ENCODE measurements at places on chromosomes 6 and 20.

DNA sequence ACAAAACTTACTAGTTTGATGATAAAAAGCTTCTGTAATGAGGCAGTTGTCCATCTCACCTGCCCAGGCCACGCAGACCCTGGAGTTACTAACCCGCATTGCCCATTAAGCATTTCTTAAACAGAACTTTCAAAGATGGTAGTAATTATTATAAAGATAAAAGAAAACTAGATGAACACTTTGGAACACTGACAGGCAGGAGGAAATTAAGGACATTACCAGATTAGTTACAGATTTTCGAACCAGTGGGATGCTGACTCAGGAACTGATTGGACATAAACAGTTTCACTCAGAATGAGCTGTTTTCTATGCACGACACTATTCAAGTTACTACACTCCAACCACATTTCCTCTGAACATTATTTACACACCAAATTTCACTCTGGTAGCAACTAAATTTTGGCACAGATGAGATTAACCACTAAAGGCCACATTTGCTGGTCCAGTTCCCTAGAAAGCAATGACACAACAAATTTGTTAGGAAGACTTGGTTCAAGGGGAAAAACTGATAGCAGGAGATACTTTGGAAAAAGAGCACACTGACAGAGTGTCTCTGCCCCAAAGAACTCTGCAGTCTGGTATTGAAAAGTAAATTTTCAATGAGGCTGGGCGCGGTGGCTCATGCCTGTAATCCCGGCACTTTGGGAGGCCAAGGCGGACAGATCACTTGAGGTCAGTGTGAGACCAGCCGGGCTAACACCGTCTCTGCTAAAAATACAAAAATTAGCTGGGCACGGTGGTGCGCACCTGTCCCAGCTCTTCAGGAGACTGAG, 3.0 kb downstream of the ROMO1 start:
- no peak for DNase-seq

DNA sequence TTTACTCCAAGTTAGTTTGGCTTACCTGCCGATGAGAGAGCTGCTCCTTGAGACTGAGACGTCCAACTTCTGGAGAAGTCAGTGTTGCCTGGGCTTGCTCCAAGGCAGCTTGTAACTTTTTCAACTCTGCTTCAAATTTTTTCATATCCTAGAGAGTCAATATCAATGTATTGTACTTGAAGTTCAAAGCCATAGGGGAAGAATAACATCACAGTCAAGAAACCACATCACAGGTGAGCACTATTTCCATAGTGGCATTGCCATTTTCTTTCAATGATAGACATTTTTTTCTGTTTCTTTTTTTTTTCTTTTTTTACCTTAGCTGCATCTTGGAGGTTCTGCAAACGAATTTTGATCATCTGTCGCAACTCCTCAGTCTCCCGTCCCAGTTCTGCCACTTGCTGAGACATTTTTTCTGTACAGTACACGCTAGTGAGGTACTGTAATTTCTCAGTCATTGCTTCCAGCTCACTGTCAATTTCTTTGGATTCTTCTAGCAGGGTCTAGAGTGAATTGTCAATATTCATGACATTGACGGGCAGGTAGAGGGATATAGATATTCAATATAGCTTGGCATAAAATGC, 326.7 kb downstream of the SYNE1 start:
- DNase-seq = no peak

GRCh38 chr6:71681234-71681867, 205.0 kb upstream of the RIMS1 start:
- no peak for DNase-seq

DNA sequence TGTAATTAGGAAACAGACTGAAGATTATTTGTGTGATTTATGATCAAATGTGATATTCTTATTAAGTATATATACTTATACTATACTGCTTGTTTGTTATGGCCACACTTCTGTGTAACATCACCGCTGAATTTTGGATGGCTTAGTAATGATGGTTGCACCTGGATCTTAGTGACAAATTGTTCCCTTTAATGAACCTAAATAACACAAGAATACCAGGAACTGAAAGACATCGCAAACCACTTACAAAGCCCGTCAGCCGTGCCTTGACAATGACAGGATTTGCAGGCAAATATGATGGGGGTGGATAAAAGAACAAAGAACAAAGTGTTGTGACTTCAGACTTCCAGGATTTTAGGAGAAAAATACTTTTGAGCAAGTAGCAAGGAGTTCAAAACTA, 67.1 kb downstream of the LAMP5 start:
- DNase-seq = no peak

DNA sequence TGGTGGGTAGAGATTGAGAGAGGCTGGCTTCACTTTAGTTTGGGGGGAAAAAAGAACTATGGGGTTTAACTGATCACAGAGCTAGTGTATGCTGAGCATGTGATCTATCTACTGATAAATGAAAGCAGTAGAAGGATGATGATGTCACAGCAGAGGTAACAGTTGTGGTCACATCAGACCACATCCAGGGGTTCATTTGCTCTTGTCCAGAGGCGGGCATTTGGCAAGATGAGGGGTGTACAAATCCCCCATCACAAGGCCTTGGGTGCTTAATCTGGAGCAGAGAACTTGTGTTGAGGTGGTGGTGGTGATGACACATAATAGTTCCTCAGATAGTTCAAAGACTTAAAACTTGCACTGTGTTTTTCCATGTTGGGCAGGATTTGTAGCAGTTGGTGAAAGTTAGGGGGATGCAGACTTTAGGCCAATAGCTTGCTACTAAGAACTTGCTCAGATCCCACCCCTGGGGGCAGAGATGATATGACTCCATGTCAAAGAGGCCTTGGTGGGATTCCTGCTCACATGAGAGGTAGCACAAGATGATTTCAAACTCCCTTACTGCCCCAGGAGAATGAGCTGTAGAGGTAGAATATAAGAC, 63.4 kb downstream of the PRDM1 start:
- DNase-seq = no peak

DNA sequence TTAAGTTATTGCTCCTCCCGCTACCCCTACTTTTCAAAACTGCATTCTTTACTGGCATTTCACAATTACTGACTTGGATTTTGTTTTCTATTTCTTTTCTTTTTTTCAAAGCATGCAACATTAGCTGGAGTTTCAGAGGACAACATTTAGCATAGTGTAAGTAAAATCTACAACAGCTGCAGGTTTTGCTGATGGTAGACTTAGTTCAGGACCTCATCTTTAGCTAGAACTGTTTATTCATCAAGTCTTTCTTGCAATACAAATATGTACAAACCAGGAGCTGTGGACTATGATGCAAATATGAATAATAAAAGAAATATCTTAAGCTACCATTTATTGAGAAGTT, 728 bp upstream of the CEP162 start:
- no peak for DNase-seq

GRCh38 chr6:43739642-43740091, 30.3 kb upstream of the VEGFA start:
- DNase-seq = no peak

DNA sequence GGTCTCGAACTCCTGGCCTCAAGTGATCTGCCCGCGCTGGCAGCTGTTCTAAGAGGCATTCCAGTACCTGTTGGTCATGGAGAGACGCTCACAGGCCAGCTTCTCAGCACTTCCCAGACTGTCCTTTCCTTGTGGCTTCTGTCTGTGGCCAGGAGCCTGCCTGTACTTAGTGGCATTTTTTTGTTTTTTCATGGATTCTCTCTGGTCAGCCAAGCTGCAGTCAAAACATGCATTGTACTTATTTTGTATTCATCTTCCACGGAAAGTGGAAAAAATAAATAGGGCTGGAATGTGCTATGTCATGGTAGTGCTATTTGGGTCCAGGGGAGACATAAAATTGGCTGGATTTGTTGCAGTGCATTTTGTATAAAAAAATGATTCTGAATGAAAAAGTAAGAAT, 29.1 kb downstream of the ZDHHC14 start:
- no peak for DNase-seq

DNA sequence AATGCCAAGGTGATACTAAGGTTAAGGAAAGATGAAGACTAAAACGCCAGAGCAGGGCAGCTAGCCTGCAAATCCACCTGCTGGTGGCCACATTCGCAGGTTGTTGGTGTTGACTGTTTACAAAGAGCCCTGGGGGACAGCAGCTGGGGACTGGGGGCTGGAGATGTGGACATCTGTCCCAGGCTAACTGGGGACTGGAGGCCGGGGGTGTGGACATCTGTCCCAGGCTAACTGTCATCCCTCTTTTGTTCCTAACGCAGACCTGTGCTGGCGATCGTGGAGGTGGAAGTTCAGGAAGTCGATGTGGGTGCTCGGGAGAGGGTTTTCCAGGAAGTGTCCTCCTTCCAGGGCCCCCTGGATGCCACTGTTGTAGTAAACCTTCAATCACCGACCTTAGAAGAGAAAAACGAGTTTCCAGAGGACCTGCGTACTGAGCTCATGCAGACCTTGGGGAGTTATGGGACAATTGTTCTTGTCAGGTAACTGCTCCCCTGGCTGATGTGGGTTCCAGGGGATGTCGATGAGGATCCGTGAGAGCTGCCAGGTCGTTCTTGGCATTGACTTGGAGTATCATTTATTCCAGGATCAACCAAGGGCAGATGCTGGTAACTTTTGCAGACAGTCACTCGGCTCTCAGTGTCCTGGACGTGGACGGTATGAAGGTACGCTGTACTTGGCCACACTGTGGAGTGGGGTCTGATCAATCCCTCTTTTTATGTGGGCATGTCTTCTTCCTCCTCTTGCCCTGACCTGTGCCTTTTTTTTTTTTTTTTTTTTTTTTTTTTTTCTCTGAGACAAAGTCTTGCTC, 87.0 kb downstream of the SERAC1 start:
- no peak for DNase-seq

DNA sequence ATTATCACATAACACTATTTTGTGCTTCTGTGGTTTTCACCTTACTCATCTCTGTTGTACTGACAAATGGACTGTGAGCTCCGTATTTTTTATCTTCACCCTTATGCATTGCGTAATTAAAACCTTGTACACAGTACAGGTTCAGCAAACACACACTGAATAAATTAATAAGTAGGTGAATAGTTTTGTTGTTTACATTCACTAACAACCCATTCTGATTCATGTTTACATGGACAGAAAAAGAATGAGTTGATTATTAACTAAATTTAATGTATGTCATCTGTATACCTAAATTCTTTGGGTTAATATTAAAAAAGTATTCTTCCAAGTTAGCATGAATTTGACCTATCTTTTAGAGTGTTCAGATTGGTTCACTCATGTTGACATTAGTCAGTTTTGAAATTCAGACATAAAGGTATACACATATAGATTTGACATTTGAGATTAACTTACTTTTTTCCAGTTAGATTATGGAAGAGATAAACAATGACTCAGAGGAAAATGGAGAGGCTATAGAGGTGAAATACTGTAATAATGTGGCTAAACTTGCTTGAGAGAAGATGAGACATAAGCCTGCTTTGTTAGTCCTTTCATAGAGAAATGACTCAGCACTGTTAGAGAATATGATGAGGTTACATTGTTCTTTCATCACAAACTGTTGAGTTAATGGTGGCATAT, 541.7 kb upstream of the FLRT3 start:
- DNase-seq = no peak

All from muscle of back (tissue), 13 donors.